Cortex of kidney (tissue), 1 donor: ENCODE measurements at places on chromosomes 1 and 21.

DNA sequence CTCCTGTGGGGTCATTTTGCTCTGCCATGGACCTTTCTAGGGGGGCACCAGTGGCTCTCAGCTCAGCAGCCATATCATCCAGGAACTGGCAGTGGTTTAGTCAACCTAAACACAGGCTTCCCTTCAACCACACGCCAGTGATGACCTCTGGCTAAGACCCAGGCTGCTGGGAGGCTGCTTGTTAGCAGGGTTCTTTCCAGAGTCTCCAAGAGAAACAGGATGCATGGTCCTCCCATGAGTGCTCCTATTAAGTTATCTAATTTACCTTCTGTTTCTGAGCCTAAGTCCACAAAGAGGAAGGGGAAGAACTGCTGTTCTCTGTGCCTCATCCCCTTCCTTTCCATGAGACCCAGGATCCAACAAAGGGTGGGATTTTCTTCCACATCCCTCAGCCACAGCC lies 137.3 kb upstream of the PLXNA2 start:
- no peak for DNase-seq

- DNase-seq, result no peak
Measured at GRCh38 chr1:156376146-156376545, 7.1 kb downstream of the RHBG start.

DNA sequence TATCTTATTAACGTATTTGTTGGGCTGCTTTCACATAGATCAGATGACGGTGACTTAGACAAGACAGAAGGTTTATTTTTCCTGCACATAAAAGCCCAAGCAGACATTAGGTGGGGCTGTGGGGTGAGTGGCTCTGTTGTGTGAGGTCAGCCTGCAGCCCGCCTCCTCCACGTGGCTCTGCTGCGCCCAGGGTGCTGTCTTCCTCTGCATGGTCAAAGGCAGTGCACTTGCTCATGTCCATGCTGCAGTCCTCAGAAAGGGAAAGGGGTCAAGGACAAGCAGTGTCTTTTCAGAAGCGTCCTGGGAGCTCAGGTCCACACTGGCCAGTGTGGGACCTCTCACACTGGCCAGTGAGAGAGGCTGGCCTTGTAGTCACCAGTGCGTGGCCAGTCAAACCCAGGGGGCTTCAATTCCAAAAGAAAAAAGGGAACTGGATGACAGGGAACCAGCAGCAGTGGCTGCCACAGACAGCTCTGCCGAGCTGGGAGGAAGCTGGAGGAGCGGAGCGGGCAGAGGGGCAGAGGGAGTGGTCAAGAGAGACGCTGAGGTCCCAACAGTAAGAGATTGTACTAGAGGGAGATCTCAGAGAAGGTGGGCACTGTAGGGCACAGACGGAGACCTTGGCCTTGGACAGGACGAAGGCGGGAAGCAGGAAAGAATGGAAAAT lies 35.9 kb upstream of the SLC45A1 start:
- DNase-seq, result no peak

GRCh38 chr21:45427331-45428271 lies 22.6 kb downstream of the COL18A1 start:
- peak; percentile 78 for DNase-seq

DNA sequence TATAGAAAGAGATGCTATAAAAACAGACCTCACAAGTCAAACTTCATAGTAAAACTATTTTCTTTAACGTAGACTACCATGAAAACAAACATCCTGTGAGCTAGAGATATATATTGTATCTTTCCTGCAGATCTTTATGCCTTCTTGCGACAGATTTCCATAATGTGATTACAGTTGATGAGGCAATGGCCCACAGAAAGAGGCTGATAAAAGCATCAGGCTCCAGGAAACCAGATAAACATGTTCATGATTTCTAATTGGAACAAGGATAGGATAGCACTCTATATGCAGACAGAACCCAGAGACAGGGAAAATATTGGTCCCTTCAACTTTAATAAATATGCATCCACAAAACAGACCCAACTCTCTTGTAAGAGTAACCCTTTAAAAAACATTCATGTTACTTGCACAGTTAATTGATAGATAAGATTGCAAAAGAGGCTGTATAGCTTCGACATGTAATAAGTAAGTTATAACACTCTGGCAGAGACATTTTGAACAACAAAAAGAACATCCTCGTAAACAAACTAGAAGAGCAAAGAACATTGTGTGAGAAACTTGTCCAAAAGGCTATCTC lies 329.4 kb downstream of the AGBL4 start:
- DNase-seq, result no peak

DNA sequence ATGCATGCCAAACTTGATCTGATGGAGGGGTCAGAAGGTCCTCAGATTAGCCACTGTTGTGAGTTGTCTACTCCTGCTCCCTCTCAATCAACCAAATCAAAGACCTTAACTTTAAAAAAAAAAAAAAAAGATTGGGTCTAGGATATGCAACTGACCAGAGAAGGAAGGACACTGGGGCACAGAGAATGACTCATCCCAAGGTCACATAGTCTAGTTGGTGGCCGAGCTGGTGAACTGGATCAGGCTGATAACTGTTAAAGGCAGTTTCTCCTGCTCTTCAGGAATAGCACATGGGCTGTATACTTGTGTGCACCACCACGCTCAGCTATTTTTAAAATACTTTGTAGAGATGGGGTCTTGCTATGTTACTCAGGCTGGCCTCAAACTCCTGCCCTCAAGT lies 14.8 kb upstream of the S100A7 start:
- DNase-seq, result no peak

DNA sequence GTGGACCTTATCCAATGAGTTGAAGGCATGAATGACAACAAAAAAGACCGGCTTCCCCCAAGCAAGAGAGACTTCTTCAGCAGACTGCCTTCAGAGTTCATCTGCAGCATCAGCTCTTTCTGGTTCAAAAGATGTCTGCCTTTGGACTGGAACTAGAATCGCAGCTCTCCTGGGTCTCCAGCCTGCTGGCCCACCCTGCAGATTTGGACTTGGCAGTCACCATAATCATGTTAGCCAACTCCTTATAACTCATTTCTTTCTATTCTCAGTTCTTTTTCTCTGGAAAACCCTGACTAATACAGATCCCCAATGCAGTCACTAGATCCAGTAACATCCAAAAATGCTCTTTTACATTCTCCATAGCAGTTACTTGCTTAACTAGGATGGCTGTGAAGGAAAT lies 89.2 kb upstream of the MARK1 start:
- no peak for DNase-seq

DNA sequence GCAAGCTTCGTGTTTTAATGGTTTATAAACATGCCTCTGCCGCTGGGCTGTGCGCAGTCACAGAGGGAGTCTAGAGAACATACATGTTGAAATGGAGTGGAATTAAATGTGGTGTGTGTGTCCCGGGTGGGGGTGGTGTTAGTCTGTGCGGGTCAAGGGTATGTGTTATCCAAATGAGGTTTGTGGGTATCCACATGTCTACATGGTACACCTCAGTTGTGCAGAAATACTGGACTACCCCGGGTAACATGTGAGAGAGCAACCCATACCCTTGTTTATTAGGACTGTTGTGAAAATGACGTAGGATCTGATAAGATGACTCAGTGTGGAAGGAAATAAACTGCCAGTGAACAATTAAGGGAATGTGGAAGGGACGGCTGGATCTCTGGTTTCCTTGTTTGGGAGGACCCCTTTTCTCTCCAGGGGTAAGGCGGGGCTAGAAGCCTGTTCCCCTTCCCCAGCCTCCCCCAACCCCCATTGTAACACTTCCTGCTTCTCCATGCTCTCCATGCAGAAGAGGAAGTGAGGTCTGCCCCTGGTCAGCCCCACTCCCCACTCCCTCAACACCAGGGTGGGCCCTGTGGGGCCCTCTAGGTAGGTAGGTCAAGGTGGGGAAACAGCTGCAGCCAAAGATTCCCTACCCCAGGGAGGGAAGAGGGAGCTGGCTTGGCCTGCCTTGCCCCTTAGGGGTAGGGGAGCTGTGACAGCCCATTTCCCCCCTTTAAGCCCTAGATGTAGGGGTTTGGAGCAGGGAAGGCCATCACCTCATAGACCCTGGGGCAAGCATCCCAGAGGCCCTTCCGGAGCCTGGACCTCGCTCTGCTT lies 690 bp downstream of the EPS8L3 start:
- DNase-seq, result no peak

- DNase-seq, result no peak
Measured at GRCh38 chr1:169115891-169116585, 9.5 kb downstream of the ATP1B1 start.

DNA sequence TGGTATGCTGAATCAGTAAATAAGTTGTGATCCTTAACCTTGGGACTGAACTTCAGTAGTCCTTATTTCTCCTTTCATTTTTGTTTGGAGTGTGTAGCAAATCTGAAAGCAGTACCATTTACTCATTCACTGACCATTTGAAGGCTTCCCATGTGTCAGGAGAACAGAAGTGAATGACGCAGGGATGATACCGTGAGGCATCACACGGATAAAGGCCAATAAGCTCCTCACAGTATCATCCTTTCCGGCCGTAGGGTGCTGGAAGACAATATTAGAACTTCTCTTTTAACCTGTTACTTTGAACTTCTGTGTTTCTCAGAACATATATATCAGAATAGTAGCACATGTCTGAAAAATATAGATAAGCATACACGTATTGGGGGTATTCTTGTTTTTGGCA lies 21.3 kb downstream of the BACH1 start:
- no peak for DNase-seq

GRCh38 chr1:229238674-229239415 lies 32.1 kb upstream of the RAB4A start:
- DNase-seq, result no peak

GRCh38 chr1:155177192-155177917 lies 3.7 kb downstream of the TRIM46 start:
- DNase-seq, result no peak

DNA sequence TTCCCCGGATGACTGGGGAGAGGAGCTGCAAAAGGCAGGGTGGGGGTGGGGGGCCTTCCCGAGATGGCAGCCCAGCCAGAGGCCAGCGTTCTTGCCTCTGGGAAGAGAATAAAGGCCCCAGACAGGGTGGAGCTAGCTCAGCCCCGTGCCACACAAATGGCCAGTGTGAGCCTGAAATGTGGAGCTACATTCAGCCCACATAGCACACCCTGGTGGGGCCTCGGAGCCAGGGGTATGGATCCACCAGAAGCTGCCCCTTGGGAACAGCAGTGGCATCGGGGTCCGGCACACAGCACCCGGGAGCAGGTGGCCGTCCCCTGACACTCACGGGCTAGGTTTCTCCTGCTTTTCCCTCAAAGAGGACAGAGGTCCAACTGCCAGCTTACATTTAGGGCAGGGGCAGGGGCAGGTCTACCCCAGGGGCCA lies 93.9 kb downstream of the PDE9A start:
- DNase-seq, result no peak

DNA sequence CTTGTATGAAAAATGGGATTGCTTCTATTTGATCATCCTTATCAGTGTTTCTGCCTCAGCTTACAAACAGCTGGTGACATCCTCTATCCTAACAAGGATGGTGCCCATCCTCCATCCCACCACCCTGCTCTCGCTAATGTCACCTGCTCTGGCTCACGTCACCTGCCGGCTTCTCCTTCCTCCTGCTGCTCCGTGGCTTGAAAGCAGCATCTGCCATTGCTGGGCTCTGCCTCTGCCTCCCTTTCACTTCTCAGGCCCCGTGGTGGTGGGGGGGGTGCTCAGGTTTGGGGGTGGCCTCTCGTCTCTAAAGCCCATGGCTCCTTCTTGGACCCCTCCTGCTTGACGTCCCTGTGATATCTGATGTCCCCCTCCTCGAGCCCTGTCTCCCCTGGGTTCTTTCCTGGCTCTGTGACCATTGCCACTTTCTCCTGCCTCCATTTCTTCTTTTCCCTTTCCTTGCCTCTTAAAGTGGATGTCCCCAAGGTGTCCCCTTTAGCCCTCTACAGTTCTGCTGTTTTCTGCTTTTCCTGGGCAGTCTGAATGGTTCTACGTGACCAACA lies 135.5 kb upstream of the ERRFI1 start:
- DNase-seq, result no peak

DNA sequence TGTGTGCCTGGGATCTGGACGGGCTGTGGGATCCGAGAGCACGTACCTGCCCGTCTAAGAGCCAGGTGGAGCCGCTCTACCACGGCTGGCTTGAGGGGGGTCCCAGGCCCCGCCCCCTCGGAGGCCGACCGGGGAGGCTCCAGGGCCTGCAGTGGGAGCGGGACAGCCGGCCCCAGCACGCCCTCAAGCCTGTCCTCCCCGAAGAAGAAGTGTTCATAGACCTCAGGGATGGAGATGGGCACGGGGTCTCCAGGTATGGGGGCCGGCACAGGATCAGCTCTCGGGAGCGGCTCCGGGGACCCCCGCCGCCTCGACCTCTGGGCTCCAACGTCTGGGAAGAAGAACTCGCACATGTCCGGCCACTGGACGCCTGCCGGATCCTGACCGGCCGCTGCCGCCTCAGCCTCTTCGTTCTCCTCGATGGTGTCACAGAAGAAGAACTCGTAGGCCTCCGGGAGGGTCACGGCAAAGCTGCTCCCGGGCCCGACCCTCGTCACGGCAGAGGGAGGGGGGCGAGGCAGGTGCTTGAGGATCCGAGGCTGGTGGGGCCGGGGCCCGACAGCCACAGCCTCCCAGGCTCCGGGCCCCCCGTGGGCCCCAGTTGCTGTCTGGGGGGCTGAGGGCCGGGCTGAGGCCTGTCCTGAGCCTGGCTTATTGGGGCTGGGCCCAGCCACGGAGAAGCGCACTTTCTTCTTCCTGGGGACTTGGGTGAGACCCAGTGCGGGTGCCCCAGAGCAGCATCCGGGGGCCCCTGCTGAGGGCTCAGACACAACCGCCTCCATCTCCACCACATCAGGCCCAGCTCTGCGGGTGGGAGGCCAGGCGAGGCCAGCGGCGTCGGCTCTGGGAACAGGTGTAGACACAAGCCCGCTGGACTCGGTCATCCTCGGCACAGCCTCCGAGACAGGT lies 2.8 kb downstream of the PERM1 start:
- DNase-seq, result no peak

GRCh38 chr1:166676981-166677380 lies 162.3 kb upstream of the POGK start:
- DNase-seq, result no peak
